ENCODE measurements at places on chromosomes 5 and 9.

GRCh38 chr5:125484272-125484741, 737.9 kb upstream of the ZNF608 start:
- DNase-seq = no peak

DNA sequence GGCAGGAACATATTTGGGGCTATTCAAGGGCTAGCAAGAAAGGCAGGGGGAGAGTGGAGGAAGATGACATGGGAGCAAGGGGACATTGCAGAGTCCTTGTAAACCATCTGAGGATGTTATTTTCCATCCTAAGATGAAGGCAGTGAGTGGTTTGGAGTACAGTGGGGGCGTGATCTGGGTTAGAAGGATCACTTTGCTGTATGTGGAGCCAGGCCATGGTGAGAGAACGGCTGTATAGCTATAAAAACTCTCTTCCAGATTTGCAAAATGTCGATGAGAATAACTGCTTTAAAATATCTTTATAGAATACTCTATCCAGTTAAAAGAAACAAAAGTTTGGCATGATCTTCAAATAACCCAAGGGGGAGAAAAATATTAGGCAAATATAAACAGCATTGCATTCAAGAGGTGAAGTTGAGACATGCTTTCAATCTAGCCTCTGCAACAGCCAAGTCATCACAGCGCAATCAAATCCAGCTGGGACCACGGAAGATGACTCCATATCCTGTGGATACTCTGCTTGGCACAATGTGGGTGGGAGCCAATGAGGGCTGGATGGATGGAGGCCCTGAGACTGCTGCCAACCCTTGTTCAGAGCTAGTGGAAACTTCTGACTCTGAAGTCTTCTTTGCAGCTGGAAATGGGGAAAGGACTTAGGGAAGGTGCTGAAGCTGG, 111.5 kb upstream of the BASP1 start:
- DNase-seq = no peak

- no peak for DNase-seq
Observed at GRCh38 chr5:14153932-14154731, 11.0 kb downstream of the TRIO start.

GRCh38 chr9:70830618-70831017, 290.8 kb downstream of the TRPM3 start:
- no peak for DNase-seq

- no peak for DNase-seq
Observed at GRCh38 chr9:9791611-9792010, 821.2 kb downstream of the PTPRD start.

- no peak for DNase-seq
Observed at GRCh38 chr9:84151640-84152039, 171.0 kb downstream of the RMI1 start.

DNA sequence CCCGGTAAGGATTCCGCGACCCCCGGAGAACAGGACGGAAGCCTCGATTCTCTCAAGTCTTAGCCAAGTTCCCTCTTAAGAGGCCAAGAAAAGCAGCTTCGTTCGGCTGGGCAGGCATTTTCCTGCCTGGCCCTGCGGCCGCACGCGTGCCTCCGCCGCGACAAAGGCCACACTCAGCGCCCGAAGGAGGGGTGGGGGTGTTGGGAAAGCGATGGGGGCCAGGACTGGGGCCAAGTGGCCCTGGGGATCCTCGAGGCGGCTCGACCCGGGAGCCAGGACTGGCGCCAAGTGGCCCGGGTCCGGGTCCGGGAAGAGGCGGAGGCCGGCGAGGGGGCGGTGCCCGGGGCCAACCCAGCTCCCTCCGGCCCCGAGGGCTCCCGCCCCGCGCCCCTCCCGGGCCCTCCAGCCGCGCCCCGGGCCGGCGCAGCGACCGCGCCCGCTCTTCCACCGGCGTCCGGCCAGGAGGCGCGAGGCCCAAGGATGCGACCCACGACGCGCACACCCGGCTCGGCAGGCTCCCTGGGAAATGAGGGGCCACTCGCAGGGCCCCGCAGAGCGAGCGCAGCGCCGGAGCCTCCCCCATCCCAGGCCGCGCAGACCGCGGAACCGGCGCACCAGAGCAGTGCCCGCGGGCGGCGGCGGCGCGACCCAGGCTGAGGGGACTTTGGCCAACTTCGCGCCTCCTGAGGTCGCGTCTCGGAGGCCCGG, 756 bp downstream of the VAV2 start:
- no peak for DNase-seq

DNA sequence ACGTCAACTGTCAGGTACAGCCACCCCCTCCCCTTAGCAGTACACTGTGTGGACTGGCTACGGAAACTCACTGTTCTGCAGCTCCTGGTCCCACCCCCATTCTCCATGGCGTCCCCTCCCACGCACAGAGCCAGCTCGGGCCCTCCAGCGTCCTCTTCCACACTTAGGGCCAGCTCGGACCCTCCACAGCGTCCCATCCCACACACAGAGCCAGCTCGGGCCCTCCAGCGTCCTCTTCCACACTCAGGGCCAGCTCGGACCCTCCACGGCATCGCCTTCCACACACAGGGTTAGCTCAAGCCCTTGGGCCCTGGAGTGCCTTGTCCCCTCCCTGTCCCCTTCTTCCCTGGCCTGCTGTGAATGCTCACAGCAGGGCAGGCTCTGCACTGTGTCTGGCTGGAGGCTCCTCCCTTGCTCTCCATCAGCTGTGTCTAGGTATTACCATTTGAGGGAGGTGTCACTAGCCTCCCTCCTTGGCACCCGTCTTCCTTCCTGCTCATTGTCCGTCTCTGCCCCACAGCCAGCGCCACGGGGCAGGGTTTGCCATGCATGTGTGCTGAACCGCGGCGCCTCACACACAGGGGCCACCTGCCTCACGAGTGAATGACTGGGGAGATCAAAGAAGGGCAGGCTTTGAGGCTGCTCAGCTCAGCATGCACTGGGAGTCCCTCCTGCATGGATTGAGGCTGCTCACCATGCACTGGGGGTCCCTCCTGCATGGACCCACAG, 78.5 kb upstream of the CACNA1B start:
- DNase-seq = no peak

- DNase-seq = no peak
Observed at GRCh38 chr9:123662057-123662776, 267.7 kb downstream of the DENND1A start.

DNA sequence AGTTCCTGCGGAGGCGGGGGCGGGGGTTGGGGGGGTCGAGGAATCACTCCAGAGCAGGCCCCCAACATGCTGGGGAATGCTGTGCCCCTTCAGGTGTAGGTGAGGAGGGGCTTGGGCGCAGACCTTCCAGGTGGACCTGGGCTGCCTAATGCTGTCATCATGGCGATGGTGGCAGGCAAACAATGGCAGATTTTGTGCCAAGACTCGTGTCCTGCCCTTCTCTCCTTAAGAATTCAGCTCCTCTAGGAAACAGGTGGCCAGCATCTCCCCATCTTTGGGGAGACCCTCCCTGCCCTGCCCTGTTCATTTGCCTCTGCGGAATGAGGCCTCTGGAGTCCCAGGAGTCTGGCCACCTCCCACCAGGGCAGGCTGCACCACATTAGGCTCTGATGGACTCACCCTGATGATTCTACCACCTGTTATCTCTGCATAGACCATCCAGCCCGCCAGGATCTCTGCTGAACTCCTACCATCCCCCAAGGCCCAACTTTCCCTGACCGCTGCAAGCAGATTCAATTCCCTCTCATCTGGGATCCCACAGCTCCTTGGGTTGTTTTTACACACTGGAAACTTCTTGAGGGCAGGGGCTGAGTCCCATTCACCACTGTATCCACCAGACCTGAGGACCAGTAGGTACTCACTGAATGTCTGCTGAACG, 10.9 kb upstream of the SLC25A51 start:
- no peak for DNase-seq

GRCh38 chr5:179303451-179304200, 41.6 kb downstream of the ADAMTS2 start:
- DNase-seq = no peak

- no peak for DNase-seq
Observed at GRCh38 chr5:143752165-143752850, 59.7 kb upstream of the HMHB1 start.

DNA sequence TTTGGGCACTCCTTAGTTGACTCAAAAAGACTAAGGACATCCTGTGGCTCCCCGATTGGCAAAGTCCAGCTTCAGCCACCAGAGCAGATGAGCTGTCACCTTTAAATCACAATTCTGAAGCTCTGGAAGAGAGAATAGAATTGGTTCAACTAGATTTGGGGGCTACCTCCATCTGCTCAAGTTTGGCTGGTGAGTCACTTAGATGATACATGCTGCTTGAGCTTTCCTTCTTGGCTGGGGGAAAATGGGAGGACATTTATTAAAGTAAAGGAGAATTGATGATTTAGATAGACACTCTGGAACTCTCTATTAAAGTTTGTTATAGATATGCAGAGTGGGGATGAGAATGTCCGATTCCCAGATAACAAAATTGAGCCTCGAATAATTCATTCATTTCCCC, 30.0 kb upstream of the GRIA1 start:
- no peak for DNase-seq

- no peak for DNase-seq
Observed at GRCh38 chr5:3201121-3201520, 394.5 kb upstream of the IRX1 start.

- no peak for DNase-seq
Observed at GRCh38 chr5:118554981-118555380, 433.4 kb downstream of the DTWD2 start.

All from NCI-H187 (cell line).